ENCODE measurements at places on chromosomes 6 and 20.

GRCh38 chr20:714453-714852 lies 38.9 kb upstream of the SCRT2 start:
- DNase-seq: no peak

DNA sequence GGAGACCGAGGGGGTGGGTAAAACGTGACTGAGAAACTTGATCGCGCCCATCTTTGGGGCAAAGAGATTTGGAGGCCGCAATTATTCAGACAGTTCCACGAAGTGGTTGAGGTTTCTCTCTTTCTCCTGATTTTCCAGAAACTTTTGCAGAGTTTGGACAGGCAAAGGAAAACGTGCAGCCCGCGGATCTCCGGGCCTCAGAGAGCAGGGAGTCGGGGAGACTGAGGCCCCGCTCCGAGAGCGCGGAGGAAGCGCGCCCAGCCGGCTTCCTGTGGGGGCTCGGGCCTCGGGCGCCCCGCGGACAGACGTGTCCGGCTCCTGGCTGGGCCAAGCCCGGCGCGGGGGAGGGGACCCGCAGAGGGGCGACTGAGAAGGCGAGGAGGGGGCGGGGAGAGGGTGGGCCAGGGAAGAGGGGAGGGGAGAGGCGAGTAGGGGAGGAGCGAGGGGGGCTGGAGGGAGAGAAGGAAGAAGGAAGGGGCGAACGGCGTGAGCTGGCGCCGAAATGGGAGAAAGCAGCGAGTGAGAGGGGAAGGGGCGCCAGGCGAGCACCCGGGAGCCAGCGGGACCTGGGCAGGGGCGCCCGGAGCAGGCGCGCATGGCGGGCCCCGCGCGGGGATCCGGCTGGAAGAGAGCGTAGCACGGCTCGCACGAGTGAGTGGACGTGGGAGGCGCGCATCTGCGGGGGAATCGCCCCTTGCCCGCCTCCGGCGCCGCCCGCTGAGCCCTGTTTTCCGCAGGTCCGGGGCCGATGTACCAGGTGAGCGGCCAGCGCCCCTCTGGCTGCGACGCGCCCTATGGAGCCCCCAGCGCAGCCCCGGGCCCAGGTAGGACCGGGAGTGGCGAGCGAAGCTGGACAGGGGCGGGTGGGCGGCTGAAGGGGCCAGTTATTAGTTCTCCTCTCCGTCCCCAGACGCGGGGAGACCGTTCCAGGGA lies at the start of gene MDFI:
Gene MDFI (plus strand): TSS at position 467 of the 933 bp plus-strand sequence. CDS start 282 bp downstream, at position 749.
- DNase-seq: peak; percentile 89

- DNase-seq: no peak
These were observed 5.5 kb downstream of the BTN2A2 start for GRCh38 chr6:26388441-26388840.

- DNase-seq: no peak
These were observed 2.0 kb upstream of the RAET1G start for GRCh38 chr6:149924933-149925252.

DNA sequence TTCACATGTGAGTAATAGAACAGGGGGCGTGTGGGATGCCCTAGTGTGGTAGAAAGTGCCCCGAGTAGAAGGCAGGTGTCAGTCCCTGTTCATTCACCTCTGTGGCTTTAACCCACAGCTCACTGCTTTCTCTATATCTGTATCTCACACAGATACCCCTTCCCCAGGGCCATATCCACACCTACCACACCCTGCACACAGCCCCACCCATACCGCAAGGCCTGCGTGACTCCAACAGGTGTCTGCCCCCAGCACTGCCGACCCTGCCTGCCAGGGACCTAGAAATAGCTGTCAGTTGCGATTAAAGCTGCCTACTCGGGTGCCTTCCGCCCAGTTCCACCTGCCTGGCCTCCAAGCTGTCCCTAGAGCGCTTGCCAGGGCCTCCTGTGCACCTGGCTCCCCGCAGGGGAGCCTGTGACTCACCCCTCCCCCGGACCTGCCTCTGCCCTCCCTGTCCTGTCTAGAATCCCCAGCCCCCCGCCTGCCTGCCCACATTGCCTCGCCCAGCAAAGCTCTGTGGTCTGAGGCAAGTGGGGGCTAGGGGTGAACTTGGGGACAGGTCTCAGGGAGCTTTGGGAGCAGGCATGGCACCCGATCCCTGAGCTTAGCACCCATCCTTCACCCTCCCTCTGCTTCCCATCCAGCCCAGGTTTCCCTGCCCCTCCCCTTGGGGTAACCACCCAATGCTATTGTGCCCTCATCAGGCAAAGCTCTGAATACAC lies 38.3 kb upstream of the ID1 start:
- peak; percentile 28 for DNase-seq

GRCh38 chr6:170163405-170164170 lies 127.3 kb downstream of the DLL1 start:
- DNase-seq: no peak

DNA sequence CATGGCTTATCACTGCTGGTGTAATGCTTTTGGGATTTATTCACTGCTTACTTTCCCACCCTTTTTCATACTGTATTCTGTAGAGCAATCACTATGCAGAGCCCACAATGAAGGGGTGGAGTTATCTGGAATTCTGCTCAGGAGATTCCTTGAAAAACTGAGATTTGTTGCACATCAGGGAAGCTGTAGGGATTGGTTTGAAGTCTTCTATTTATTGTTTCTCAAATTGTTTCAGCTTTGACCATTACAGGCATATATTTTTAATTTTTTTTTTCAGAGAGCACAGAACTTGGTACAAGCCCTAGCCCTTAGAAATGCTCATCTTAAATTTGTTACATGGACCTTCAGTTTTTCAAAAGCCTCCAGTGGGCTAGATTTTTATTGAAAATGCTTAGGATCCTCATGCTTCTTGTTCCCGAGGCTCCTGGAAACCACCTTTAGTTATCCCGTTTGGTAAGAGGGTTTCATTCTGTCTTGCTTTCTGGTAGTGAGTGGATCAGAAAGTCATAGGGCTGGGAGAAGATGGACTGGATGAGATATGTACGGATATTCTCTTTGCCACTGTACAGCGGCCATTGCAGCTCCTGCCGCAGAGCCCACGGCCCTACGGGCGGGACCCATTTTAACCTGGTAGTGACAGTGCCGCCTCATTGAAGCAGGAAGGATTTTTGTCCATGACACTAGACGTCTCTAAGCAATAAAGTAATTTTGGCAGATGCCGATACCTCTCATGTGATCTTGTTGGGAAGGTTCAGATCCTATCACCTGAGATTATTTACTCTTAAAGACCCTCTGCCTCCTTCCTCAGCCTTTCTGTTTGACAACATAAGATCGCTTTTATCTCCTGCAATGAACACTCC lies 45.3 kb upstream of the ZNF184 start:
- DNase-seq: no peak

GRCh38 chr6:56424064-56424463 lies 176.7 kb upstream of the COL21A1 start:
- no peak for DNase-seq

GRCh38 chr20:43723735-43724134 lies 3.1 kb downstream of the GTSF1L start:
- DNase-seq: no peak

DNA sequence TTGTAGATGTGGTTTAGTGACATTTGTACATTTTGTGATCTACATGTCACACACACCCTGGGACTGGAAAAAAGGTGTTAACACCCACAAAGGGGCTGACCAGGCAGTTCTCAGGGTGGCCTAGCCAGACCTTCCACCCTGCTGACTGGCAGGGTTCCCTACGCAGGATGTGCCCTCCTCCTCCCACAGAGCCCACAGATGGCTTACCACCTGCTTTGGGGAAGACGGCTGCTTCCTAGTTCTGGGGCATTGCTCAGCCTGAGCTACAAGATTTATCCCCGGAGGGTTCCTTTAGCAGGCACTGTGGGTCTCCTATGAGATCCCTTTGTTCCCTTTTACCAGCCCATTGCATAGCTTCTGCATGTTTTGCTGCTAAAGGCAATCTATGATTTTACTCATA lies 35.1 kb downstream of the SNAP25 start:
- no peak for DNase-seq

GRCh38 chr6:85436411-85436810 lies 13.5 kb upstream of the NT5E start:
- DNase-seq: peak; percentile 80

Data from tongue (tissue), 3 donors.